CD4-positive, alpha-beta T cell treated with Interleukin-6 for 4 hours (primary cell): ENCODE measurements at places on chromosomes 11 and 22.
A peak's percentile ranks its signal among the peaks of the same experiment; 100 is the strongest.

GRCh38 chr11:58330861-58331260 is 28.0 kb downstream of the OR5B17 start:
- no peak for DNase-seq

DNA sequence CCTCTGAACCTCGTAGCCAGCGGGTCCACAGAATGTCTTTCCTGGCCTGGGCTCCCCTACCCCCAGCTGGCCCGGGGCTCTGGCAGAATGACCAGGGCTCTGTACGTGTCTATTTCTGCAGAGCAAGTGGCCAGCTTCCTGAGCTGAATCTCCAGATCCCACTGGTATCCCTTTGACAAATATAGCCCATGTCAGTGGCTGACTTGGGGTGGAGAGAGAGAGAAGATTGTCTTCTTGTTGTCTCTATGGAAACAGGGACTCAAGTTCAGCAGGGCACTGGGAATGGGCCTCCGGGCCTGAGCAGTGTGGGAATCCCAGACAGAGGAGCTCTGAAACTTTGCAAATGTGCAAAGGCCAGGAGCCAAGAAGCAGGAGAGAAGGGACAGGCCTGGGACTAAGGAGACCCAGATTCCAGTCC is 33.9 kb downstream of the ANO1 start:
- DNase-seq = no peak

GRCh38 chr11:31816468-31817053 is 5.4 kb upstream of the PAX6 start:
- DNase-seq = no peak

- no peak for DNase-seq
These were observed 6.3 kb downstream of the MMP3 start for GRCh38 chr11:102837156-102837555.

- no peak for DNase-seq
These were observed 9.5 kb upstream of the RIC3 start for GRCh38 chr11:8178297-8178696.

GRCh38 chr11:87572881-87573280 is 535.1 kb downstream of the TMEM135 start:
- DNase-seq = no peak

DNA sequence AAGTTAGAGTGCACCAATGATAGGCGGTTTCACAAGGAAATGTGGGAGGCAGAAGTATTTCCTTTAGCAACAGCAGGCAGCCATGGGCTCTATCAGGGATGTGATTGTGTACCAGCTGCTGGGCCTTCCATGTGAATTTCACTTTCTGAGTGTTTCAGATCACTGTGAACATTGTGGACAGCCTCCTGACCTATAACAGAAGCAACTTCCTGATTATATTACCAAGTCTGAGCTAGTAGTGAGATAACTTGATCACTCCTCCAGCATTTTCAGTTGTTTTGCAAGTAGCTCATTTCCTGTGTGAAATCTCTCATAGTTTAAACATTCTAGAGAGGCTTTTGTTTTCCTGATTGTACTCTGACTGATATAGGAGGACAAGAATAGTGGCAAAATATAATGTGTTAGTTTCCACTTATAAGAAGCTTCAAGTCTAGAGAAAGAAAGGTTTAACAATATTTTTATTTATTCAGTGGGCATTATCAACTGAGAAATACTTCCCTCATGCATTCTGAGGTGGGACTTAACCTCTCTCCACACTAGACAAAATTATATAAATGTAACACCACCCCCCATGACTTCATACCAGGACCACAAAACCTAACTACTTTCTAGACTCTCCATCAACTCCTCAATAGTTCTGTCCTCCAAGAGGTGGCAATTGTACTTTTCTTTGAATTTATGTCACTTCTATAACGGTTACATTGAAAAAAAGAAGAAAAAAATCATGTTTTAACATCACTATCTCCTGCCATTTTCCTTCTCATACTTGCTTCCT is 184.2 kb upstream of the LUZP2 start:
- no peak for DNase-seq

DNA sequence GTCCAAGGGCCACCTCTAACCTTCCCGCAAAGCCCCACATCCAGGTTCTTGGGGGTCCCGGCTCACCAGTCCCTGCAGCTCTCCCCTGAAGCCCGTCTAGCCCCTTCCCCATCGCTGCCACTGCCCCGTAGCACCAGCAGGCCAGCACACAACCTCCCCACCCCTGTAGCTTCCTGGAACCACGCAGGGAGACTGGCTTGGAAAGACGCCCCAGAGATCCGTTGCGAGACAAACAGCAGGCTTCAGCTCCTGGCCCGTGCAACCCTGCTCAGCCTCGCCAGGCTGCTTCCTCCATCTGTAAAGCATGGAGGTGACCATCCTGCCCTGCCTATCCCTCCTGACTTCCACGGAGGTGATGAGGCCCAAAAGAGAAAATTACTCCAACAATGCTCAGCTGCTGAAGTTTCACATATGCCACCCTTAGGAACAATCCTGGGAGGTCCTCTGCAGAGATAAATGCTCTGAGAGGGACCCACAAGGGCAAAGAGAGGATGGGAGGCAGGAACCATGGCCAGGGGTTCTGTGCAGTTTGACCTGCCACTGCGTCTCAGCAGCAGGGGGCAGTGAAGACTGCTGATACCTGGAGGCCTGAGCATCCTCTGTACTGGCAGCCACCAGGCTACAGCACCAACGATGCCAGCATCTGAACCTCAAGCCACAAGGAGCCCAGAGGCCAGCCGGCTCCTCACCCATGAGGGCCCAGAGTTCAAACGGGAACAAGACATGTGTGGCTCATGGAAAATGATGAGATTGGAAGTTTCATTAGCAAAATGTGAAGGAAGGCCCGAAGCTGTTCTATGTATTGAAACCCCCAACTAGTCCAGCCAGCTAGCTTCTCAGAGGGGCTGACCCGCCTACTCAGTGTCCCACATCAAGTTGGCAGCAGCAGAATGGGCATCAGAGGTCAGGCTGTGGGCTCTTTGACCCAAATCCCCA is 16.1 kb downstream of the DGCR2 start:
- DNase-seq = peak; percentile 74

- DNase-seq = no peak
These were observed 162.7 kb downstream of the BARX2 start for GRCh38 chr11:129538323-129538722.

DNA sequence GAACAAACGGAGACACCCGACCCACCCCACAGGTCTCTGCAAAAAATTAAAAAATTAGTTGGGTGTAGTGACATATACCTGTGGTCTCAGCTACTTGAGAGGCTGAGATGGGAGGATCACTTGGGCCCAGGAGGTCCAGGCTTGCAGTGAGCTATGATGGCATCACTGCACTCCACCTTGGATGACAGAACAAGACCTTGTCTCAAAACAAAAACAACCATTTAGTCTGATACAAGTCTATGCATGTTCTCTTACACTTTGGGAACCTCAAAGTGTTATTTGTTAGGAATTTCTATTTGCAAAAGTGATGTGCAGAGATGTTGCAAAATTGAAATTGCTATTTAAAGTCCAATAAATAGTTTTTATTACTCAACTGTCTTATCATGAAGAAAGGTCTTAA is 14.3 kb downstream of the ATG13 start:
- no peak for DNase-seq

DNA sequence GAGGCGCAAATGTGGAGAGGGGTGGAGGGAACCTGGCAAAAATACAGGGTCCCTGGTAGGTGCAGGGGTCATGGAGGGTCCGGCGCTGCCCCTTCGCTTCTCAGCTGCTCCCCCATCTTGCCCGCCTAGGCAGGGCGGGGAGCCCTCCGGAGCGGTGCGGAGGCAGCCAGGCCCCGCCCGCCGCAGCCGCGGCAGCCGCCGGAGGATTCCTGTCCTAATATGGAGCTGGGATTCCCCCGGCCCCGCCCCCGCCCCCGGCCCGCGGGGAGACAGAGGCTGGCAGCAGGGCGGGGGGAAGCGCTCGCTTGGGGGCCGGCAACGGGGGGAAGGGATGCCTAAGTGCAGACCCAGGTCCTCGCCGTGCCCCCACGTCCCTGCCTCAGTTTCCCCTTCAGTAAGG is 1.0 kb upstream of the NPAS4 start:
- no peak for DNase-seq

DNA sequence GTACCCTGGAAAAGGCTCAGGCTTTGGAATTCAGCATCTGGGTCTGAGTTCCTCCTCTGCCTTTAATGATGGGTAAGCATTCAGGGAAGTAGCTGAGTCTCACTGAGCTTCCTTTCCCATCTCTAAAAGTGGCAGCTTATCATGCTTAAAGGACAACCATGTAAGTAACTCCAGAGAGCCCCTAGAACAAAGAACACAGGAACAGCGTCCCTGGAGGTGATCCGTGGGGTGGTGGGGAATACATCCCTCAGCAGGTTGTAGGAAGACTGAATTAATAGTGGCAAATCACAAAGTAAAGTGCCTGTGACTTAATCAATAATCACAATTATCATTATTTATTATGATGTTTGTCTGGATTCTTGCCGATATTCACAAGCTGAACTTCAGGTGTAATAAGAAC is 114.7 kb upstream of the ISX start:
- no peak for DNase-seq

DNA sequence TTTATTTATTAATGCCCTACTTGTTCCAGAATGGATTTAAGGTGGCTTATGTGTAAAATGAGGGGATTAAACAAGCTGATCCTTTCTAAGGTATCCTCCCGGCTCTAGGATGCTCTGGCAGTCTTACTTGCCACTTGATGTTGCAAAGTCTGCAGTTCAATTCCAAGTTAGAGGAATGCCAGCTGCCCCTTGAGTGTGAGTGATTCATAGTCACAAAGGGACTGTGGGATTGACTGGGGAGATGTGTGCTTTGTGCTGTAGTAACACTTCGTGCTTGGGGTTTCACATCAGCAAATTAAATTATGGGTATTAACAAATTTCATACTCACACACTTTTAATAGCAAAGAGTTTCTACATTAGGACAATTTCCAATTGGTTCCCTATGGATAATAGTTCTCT is 550.8 kb upstream of the CADM1 start:
- no peak for DNase-seq

DNA sequence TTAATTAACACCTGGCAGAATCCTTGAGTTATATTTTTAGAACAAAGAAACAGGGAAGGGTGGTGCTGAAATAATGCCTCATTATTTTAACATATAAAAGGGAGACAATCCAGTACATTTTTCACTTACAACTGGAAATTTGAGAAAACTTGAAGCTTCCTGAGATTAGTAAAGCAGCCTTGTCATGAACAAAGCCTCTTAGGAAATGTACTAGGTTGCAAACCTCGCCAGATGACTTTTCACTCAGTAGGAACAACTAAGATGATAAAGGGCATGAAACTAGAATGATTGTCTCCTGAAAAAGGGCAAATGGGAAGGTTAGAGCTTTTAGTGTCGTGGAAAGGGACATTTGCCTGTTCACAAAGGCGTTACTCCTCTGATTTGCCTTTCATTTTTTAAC is 289.6 kb downstream of the ETS1 start:
- no peak for DNase-seq

DNA sequence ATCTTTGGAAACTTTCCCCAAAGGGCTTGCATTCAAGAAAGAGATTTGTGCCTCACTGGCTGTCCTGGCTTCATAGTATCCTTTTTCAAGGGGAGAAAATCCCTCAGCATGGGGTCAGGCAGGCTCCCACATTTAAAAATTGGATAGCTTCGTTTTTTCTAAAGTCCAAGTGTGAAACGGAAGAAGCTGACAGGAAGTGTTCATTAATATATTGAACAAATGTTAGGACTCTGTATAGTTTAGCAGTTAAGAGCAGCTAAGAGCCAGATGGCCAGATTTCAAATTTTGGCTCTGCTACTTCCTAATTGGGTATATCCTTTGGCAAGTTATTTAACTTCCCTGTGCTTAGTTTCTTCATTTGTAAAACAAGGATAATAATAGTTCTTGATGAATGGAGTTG is 354.9 kb upstream of the FAT3 start:
- DNase-seq = no peak

GRCh38 chr11:133896642-133897330 is 51.5 kb upstream of the SPATA19 start:
- DNase-seq = no peak

DNA sequence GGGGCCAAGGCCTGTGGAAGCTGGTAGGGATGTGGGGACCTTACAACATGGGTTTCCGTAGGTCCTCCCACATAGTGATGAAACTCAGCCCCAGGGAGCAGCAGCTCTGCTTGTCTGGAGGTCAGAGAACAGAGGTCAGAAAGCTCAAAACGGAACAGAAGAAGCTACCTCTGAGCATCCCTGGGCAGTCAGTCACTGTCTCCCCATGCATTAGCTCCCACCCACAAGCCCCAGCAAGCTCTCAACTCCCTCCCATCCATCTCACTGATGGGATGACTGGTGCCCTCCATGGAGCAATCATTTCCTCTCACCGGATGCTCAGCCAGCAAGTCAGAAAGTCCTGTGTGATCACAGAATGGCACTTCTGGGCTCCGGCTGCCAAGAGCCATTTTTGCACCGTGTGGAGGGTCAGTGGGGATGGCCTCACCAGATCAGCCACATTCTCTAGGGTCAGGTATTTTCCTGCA is 1.9 kb downstream of the TPP1 start:
- DNase-seq = no peak

GRCh38 chr22:50014655-50015401 is 2.3 kb upstream of the IL17REL start:
- DNase-seq = peak; percentile 32

DNA sequence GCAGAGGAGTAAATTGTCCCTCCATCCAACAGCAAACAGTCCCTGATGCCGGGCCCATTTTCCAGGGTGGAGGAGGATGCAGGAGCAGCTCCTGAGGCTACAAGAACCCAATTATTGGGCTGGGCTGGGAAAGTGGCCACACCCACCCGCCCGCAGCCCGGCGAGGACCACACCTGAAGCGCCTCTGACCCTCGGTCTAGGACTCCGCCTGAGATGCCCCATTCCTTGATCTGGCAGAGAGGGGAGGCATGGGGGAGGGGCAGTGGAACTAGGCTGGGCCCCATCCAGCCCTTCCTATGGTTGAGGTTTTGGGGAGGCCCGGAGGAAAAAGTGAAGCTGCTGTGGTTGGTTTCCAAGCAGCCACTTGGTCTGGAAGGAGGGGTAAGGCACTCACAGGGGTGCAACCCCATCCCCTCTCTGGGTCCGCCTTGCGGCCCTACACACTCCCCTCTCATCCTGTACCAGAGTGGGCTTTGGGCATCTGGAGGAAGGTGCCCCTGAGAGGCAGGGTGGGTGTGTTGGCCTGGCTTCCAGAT is 2.4 kb upstream of the LGALS1 start:
- no peak for DNase-seq

DNA sequence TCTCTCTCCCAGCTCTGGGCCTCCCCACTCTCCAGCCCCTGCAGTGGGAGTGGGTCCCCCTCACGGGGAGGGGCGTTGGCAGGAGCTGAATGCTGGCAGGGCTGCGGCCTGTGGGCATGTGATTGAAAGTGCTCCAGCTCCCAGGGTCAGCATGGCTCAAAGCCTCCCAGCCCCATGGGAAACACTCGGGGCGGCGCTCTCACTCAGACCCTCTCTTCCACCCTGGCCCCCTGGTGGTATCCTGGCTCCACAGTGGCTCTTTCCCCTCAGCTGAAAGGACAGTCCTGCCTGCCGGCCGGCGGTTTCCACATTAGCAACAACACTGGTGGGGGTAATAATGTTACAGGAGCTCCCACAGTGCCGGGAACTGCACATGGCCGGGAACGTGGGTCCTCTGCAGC is 35.5 kb downstream of the POLR3H start:
- DNase-seq = no peak

GRCh38 chr11:36738292-36738861 is 140.3 kb upstream of the RAG2 start:
- no peak for DNase-seq
